Retinal pigment epithelial cell (primary cell): ENCODE measurements at places on chromosomes 3 and 15.

- no peak for DNase-seq
These were observed 44.8 kb downstream of the KBTBD12 start for GRCh38 chr3:127959873-127960272.

GRCh38 chr3:60333710-60334109 is 917.5 kb downstream of the FHIT start:
- no peak for DNase-seq

DNA sequence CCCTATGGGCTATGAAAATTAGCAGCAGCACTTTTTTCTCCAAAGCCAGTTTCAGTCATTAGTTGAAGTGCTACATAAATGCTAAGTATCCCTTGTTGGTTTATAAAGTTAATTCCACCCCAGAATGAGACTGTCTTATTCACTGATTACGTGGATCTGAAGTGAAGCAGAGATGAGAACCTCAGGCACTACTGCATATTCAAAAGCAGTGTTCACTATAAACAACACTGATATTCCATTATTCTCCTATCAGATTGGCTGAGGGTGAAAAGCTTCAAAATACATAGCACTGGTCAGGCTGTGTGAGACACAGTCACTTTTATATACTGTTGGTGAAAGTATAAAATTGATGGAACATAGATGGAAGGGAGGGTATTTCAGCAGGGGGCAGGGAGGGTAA is 395.7 kb upstream of the RARB start:
- no peak for DNase-seq

GRCh38 chr3:45684327-45684892 is 4.8 kb upstream of the SACM1L start:
- no peak for DNase-seq

DNA sequence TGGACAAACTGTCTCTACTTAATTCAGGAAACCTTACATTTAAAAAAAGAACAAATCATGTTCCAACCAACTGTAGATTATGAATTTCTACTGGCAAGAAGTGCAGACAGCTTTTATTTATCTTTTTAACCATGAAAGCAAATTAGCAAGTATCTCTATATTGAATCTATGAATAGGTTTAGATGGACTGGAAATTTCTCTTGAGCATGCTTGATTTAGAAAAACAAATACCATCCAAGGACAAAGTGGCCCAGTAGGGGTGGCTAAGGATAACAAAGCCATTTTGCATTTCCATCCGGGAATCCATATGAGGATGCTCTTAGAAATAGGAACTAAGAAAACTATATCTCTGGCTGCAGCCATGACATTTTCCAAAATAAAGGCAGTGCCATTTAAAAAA is 150.6 kb downstream of the KCNMB2 start:
- DNase-seq, result no peak

- DNase-seq, result no peak
These were observed 82.3 kb downstream of the ARPP21 start for GRCh38 chr3:35721628-35722027.

DNA sequence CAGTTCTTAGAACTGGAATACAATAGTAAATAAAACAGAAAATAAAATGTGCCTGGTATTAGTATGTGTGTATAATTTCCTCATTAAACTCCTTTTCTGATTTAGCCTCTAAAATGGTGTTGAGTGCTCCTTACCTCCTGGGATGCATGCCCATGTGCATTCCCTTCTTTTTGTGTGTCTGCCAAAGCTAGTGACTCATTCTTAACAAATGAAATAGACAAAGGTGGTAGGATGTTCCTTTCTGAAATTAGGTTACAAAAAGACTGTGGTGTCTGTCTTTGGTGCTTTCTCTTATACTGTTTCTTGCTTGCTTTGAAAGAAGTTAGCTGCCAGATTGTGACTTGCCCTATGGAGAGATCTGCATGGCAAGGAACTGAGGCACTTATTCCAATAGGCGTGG is 623.7 kb downstream of the GRM7 start:
- no peak for DNase-seq

DNA sequence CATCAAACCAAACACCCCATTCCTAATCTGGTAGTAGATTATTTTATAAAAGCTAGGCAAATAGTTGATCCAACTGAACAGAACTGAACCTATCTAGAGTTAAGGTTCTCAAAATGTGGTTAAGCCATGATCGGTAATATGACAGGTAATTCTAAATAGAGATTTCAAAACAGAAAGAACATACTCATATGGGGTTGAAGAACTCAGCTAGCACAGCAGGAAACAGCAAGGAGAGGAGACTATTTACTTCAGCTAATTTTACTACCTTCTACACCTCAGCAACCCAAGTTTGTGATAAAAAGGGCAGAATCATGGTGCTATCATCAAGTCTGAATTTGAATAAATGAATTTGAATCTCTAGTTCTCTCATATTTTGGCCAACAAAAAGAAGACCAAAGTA is 11.8 kb downstream of the CD47 start:
- no peak for DNase-seq

- no peak for DNase-seq
These were observed 554.4 kb downstream of the IGSF11 start for GRCh38 chr3:118480101-118480860.

- no peak for DNase-seq
These were observed 1025.6 kb downstream of the NSUN3 start for GRCh38 chr3:95088464-95088863.

- DNase-seq, result no peak
These were observed 44.9 kb downstream of the LIPC start for GRCh38 chr15:58476525-58477162.

DNA sequence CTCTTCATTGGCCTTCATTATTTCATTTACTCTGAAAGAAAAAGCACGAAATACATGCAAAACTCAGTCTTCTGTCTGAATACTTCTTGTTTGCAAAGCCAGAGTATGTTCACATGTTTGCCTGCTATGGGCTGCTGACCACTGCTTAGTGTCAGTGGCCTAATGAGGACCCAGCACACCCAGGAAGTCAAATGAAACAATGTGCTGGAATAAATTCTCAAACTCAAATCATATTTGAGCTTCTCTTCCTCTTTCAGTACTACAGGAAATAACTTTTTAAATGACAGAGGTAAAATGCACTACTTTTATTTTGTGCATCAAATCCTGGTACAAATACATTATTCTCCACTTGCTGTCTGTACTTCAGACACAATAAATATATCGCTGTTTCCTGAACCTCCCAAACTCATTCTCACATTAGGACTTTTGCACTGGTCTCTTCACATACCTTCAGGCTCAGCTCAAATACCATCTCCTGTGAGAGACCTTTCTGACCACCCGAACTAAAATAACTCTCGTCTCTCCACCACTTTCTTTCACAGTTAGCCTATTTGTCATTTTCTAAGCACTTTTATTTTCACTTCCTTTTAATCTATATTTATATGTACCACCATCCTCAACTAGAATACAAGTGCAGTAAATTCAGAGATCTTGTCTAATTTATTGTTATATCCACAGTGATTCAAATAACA is 176.8 kb downstream of the TUSC7 start:
- no peak for DNase-seq

GRCh38 chr15:25508369-25509002 is 69.7 kb upstream of the UBE3A start:
- no peak for DNase-seq

DNA sequence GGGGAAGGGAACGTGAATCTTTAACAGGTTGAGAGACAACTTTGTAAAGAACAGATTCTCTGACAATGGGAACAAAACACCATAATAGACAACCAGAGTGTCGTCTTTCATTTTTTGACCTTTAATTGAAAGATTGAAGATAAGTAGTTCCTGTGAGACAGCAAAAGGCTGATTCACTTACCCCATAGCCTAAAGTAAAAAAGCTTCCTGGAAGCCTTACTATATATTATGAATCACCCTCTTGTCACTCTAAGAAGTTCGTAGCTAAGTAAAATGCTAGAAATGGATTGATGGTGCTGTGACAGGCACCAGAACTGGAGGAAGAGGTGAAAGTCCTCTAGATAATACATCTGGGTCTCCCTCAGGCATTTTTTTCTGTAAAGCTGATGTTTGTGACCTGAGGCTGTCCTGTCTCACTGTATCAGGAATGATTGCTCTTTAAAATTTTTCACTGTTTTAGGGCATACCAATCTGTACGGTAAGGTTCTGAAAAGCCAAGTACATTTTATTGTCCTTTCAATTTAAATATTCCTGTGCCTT is 824.6 kb upstream of the SEMA6D start:
- no peak for DNase-seq

DNA sequence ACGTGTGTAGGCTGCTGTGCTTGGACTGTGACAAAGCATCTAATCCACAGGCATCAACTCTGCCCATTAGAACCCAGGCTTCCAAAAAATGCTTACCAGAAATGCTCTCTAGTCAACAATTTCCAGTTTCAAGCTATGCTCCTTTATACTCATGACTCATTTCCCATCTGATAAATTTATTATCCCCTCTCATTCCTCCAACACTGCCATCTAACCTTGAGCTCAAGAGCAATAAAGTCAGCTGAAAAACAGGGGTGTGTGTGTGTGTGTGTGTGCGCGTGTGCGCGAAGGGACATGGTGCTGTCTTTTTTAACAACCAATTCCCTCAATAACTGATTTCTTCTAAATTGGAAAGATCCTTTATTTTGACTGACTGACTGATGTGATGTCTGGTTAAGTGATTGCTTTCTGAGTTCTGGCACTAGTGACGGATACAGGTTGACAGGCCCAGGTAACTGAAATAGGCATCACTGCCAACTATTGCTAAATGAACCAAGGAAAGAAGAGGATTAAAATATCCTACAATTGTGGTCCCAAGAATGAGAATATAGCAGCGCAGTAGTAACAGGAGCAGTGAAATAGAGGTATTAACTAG is 405.5 kb downstream of the ZNF385D start:
- DNase-seq, result peak; percentile 16

DNA sequence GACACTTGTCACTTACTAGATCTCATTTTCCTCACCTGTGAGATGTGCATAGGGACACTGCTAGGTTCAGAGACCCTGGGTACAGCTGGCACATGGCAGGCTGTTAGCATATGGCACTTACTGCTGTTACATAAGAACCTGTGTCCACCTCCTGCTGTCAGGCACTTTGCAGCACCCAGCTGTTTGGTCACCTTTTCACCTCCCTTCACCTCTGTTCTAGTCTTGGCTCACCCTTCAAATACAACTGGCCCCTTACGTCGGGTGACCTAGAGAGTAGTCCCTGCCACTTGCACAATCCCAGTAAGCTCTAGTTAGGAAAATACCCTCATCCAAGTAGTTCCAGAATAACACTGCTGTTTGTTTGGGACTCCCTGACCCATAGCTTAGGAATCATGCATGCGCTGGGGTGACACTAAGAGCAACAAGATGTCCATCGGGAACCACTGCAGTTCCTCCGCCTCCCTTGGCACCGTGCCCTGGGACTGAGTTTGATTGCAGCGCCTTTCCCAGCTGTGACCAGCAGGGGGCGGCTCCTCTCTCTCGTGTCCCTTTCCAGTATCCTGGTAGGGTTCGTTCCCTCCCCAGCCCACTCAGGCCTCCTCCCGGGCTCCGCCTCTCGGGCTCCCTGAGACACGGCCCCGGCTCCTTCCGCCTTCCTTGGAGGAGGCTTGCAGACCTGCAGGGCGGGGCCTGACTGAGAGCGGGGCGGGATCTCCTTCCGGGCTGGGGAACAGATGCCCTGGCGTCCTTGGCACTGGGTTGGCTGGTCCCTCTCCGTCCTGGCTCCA is 78.6 kb downstream of the ABHD5 start:
- peak; percentile 76 for DNase-seq

GRCh38 chr15:66099950-66100671 is 153.4 kb downstream of the MEGF11 start:
- no peak for DNase-seq

DNA sequence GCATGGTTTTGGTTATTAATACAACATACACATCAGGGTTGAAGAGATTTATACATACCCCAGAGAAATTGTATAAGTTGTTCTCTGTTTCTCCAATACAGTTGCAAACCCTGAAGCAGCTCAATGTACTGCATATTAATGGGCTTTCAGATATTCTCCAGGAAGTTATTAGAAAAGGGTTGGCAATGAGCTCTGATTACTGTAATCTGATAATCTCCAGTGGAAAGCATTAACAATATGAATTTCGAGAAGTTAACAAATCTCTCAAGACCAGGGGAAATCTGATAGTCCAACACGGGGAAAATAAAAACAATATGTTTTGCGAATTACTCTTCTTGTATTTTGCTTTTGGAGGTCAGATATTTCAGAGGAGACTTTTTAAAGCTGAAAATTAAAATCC is 950.1 kb downstream of the TBL1XR1 start:
- no peak for DNase-seq

DNA sequence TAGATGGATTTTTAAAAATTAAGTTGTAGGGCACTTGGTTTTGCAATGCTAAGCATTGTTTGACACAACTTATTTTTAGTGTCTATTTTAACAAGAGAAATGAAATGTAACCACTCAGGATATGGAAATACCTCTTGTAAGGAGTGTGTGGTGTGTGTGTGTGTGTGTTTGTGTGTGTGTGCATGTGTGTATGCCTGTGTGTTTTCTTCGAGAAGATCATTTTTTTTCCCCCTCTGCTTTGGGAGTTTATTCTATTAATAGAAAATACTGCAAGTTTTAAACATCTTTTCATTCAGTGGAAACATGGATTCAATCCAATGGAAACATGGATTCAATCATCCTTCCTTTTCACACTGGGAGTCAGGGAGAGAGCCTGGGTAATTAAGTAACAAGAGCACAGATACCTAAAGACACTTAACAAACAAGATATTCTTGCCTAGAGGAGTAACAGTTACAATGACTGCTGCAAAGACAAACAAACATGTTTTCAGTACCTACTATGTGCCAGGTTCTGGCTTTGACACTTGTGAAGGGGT is 567.2 kb upstream of the TBL1XR1 start:
- no peak for DNase-seq

GRCh38 chr15:95669146-95669922 is 661.2 kb upstream of the NR2F2 start:
- no peak for DNase-seq

DNA sequence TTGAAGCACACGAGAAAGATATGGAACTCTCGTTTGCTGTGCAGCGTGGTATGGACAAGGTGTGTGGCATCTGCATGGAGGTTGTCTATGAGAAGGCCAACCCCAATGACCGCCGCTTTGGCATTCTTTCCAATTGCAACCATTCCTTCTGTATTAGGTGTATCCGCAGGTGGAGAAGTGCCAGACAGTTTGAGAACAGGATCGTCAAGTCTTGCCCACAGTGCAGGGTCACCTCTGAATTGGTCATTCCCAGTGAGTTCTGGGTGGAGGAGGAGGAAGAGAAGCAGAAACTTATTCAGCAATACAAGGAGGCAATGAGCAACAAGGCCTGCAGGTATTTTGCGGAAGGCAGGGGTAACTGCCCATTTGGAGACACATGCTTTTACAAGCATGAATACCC is 1.2 kb downstream of the MKRN3 start:
- DNase-seq, result no peak

GRCh38 chr3:5301651-5302297 is 114.3 kb downstream of the EDEM1 start:
- peak; percentile 6 for DNase-seq

DNA sequence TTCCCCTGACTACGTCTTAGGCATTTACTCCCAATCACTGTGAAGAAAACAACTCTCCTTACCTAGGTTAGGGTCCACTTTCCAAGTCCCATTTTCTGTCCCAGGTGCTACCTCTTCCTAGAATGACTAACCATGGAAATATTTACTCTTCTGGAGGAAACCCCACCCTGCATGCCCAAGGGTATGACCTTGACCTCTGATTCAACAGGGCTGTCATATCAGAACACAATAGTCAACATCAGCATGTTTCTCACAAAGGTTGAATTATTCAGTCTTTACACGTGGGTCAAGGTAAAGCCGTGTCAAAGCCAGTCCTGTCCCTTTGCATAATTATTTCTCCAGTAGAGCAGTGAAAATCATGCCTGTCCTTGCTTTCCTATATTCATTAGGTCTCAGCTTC is 4.3 kb upstream of the FRMD5 start:
- DNase-seq, result no peak
